ENCODE measurements at places on chromosomes 1 and 21.
A peak's percentile ranks its signal among the peaks of the same experiment; 100 is the strongest.

- no peak for DNase-seq
These were observed 16.0 kb downstream of the LMNA start for GRCh38 chr1:156130578-156130942.

GRCh38 chr1:206558794-206559671, 51.7 kb downstream of the RASSF5 start:
- no peak for DNase-seq

DNA sequence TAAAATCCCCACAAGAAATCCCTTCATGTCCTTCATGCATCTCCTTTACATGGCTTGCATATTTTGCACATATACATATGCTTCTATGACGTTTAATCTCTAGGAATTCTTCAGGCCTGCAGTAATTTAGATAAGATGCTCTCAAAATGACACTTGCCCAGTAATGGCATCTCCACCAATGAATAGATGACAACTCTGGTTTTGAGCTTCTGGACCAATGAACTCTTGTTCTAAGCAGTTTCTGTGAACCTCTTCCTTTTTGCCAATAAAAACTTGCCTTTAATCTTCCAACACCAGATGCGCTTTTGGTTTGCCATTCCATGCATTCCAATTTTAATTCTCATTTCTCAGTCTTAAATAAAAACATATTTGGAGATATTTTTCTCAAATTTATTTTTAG, 189.8 kb upstream of the OLFM3 start:
- DNase-seq, result no peak

- no peak for DNase-seq
These were observed 6.8 kb downstream of the LHX4 start for GRCh38 chr1:180236698-180237509.

DNA sequence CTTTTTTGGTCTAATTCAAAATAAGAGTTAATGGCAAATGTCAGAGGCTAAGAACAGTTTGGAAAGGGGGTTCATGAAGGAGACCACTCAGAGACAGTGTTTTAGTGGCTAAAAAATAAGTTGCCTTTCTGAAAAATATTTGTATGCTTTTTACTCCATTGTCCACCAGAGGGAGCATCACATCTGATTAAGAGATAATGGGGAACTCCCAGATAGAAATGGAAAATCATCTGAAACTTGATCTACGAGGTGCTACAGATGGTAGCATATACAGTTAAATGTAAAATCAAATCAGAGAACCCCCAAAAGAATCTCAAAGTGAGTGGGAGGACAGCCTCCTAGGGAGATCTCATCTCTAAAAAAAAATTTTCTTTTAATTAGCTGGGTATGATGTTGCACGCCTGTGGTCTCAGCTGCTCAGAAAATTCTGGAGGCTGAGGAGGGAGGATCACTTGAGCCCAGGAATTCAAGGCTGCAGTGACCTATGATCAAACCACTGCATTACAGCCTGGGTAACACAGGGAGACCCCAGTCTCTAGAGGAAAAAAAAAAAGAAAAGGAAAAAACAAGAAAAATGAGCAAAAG, 9.7 kb downstream of the SMYD3 start:
- DNase-seq, result no peak

DNA sequence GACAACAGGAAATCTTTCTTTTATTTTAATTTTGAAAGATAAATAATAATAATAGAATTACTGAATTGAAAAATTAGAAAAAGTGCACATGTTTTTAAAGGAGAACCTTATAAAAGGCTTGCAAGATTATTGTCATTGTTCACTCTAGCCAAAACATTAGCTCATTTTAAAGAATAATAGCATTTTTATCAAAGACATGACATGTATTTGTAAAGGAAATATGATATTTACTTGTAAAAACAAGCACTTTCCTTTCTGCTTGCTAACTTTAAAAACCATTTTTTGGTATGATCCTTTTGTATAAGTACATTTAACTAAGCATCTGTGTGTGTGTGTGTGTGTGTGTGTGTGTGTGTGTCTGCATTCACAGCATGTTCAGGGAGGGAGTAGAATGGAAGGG, 156.3 kb upstream of the C1orf87 start:
- no peak for DNase-seq

GRCh38 chr1:91535441-91535840, 34.8 kb downstream of the CDC7 start:
- DNase-seq, result no peak

DNA sequence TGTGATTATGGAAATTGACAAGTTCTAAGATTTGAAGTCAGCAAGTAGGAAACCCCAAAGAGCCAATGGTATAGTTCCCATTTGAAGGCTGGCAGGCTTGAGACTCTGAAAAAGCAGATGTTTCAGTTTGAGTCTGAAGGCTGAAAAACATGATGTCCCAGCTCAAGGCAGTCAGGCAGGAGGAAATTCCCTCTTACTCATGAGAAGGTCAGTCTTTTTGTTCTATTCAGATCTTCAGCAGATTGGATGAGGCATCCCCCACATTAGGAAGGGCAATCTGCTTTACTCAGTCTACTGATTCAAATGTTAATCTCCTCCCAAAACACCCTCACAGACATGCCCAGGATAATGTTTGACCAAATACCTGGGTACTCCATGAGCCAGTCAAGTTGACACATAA, 372.5 kb upstream of the ST6GALNAC5 start:
- no peak for DNase-seq

- DNase-seq, result no peak
These were observed 20.5 kb downstream of the ELAVL4 start for GRCh38 chr1:50129201-50129600.

DNA sequence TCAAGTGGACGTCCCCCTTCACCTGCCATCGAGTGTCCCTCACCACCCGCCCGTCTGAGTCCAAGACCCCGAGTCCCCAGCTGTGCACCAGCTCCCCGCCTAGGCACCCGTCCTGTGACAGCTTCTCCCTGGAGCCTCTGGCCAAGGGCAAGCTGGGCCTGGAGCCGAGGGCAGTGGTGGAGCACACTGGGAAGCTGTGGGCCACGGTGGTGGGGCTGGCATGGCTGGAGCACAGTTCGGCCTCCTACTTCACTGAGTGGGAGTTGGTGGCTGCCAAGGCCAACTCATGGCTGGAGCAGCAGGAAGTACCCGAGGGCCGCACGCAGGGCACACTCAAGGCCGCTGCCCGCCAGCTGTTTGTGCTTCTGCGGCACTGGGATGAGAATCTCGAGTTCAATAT, 63.2 kb downstream of the VWA5B1 start:
- no peak for DNase-seq

- DNase-seq, result no peak
These were observed 12.0 kb downstream of the SYT11 start for GRCh38 chr1:155871390-155871789.

DNA sequence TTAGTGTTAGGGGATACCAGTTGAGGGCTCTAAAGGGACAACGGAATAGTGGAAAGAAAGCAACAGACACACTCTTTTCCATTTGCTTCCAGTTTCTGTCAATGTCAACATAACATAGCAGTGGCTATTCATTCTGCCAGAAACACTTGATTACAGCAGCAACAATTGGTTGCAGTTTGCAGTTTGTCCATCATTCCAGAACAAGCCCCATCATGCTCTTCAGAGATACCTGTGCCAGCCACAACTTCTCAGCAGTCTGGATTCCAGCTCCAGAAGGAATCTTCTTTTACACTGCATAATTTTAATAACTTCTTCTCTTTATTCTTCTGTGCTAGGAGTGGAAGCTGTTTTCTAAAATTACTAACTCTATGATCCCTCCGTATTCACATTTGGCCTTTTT, 1521.4 kb downstream of the PLA2G4A start:
- DNase-seq, result no peak

DNA sequence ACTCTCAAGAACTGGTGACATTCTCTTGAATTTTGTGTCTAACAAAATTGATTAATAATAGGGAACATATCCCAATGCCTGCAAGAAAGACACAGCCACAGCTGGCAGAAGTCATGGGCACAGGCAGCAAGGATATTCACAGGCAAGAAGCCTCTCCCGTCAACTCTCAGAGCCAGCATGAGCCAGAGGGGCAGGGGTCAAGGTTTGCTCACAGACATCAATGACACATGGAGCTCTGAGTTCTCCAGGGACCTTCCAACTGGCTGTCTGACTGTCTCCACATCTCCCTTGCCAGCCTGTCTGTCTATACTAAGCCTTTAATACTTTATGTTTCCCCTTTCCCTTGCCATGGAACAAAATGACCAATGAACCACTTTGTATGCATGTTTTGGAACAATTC, 101.5 kb upstream of the RAB4A start:
- no peak for DNase-seq

GRCh38 chr1:108664481-108664880, 3.6 kb upstream of the HENMT1 start:
- no peak for DNase-seq

GRCh38 chr1:14674030-14674429, 75.5 kb downstream of the KAZN start:
- DNase-seq, result no peak

- no peak for DNase-seq
These were observed 14.8 kb downstream of the ADORA3 start for GRCh38 chr1:111488669-111489068.

DNA sequence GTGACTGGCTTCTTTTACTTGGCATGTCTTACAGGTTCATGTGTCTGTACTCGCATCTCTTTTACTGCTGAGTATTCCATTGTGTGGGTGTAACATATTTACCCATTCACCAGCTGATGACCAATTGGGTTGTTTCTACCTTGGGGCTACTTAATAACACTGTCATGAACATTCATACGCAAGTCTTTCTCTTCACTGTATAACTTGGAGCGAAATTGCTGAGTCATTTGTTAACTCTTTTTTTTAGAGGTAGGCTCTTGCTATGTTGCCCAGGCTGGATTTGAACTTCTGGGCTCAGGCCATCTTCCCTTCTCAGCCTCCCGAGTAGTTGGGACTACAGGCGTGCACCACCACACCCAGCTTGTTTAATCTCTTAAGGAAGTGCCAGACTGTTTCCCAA, 6.5 kb downstream of the PYCR2 start:
- DNase-seq, result no peak

DNA sequence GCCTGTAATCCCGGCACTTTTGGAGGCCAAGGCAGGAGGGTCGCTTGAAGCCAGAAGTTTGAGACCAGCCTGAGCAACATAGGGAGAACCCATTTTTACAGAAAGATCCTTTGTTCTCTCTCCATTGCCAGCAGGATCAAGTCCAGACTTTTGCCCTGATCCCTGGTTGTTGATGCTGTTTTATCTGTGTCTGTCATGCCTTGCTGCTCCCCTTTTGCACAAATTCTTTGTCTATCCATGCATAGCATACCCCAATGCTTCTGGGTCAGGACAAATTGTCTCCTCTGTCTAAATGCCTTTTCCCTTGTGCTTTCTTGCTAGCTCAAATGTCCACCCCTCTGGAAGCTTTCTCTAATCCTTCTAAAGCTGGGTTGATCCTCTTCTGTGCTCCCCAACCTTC, 25.3 kb upstream of the FAAH start:
- DNase-seq, result no peak

DNA sequence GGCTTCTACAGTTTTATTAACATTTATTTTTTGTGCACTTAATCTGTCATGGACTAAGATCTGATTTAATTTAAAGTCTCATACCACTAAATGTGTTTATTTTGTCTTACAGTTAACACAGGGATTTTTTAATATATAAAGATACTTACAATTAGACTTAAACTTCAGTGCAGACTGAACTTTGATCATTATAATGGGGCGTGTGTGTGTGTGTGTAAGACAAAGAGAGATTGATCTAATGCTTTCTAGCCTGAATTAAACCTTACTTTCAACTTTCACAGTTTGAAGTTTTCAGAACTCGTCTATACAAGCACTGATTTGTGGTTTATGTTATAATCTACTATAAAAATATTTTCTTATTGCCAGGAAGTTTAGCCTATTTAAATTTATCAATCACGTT, 150.8 kb downstream of the COP1 start:
- DNase-seq, result no peak

DNA sequence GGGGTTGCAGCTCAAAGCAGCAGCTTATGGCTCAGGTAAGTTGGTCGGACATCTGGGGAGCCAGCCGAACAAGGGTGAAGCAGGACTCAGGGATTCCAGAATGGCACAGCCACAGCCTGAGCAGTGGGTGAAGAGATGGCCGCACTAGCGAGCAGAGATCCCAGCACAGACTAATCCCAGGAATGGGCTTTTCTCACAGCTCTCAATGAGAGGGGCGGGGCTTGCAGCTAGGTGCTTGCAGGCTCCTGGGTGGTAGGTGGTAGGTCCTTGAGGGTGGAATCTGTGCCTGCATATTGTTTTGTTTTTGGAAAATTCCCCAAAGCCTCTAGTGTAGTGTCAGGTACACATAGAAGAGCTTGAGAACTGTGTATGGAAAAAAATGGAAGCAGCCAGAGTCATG, 9.0 kb downstream of the KIAA0040 start:
- no peak for DNase-seq

- no peak for DNase-seq
These were observed 17.5 kb upstream of the COL18A1 start for GRCh38 chr21:45387506-45387905.

DNA sequence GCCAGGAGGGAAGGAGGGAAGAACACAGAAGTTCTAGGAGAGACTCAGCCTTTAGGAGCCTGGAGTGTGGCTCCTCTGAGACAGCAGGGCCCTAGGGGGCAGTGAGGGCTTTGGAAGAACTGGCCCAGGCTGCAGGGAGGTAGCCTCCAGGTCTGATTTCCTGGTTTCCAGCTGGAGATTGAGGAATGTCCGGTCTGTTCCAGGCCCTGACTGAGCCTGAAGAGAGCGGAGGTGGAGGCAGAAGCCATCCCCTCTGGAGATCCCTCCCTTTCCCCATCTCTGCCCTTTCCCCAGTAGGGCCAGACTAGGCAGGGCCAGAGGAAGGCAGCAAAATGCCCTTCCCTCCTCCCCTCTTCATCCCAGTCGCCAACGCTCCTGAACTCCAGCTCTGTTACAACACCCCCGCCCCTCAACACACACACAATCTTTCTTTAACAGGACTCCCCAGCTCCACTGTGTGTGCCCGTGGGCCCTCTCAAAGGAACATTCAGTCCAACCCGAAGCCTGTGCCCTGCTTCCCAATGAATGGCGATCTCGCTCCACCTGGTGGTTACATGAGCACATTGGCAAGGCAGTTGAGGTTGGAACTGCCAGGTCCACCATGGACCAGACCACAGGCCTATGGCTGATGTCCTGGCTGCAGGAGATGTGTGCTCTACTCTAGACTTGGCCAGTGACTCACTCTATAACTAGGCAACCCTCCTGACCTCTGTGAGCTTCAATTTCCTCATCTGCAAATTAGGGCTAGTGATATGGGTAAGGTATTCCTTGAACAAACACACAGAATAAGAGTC, 32.0 kb downstream of the MAP7D1 start:
- peak; percentile 74 for DNase-seq

DNA sequence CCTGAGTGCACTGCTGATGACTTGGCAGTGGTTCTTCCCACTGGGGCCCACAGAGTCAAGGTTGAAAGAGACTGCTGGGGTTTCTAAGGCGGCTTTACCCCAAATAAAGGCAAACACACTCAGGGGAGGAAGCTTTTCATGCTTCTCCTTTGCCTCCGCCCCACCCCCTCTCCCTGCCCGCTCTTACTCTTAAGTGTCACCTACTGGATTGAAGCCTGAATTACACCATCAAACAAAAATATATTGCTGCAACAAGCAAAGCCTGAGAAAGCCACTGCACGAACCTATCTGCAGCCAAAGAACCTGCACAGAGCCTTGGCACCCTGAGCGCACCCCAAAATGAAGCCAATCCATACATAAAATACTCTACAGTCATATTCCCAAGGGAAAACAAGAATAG, 63.1 kb downstream of the PTGFR start:
- no peak for DNase-seq

- DNase-seq, result no peak
These were observed 3.7 kb upstream of the SDE2 start for GRCh38 chr1:226002667-226003501.

Data from T follicular helper cell (primary cell).